T-helper 17 cell (primary cell): ENCODE measurements at places on chromosomes 13 and 19.

DNA sequence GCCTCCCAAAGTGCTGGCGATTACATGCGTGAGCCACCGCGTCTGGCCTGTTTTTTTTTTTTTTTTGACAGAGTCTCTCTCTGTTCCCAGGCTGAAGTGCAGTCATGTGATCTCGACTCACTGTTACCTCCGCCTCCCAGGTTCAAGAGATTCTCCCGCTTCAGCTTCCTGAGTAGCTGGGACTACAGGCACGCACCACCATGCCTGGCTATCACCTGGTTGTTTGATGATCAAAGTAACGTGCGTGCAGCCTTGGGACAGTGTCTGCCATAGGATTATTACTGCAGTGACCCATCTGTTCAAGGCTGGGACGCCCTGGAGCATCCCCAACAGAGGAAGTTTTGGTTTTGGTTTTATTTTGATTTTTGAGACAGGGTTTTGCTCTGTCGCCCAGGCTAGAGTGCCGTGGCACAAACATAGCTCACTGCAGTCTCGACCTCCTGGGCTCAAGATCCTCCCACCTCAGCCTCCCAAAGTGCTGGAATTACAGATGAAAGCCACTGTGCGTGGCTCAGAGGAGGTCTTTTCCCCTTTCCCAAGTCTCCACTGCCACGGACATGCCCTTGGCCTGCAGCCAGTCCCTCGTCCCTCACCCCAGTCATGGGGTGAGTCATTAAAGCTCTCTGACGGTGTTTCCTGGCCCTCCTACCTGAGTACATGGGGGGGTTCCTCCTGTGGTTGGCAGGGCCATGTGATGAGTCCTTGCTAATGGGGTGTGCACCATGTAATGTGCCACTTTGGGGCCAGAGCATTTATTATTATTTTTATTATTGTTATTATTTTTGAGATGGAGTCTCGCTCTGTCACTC lies 65.6 kb downstream of the IER2 start:
- H3K27ac ChIP-seq = peak overlapping the region; percentile 68
- H3K36me3 ChIP-seq = no peaks in the 10 kb centered on the region
- H3K4me3 ChIP-seq = peak overlapping the region; percentile 90
- no peak for DNase-seq

DNA sequence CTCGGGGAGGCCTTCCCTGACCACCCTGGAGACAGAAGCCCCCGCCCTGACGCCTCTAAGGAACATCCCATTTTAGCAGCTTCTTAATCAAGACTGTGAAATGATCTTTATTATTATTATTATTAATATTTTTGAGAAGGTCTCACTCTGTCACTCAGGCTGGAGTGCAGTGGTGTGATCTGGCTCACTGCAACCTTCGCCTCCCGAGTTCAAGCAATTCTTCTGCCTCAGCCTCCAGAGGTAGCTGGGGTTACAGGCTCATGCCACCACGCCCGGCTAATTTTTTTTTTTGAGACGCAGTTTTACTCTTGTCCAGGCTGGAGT lies 3.6 kb upstream of the DAND5 start:
- no peak for DNase-seq
- H3K4me3 ChIP-seq = peak overlapping the region; percentile 97
- H3K36me3 ChIP-seq = peaks cover 4% of the 10 kb centered on the region
- no peaks in the 10 kb centered on the region for H3K27me3 ChIP-seq
- H3K27ac ChIP-seq = no peak overlapping the region

GRCh38 chr13:30654430-30654829 lies 36.7 kb downstream of the USPL1 start:
- no peaks in the 10 kb centered on the region for H3K27me3 ChIP-seq
- H3K36me3 ChIP-seq = peaks cover 13% of the 10 kb centered on the region
- H3K4me3 ChIP-seq = peak overlapping the region; percentile 66
- H3K27ac ChIP-seq = peak overlapping the region; percentile 48
- peaks cover 25% of the 10 kb centered on the region for H3K4me1 ChIP-seq

GRCh38 chr13:95553581-95554385 lies 1.3 kb downstream of the CLDN10 start:
- peaks cover 3% of the 10 kb centered on the region for H3K4me1 ChIP-seq
- peak overlapping the region; percentile 67 for H3K4me3 ChIP-seq
- H3K36me3 ChIP-seq = peaks cover 2% of the 10 kb centered on the region
- DNase-seq = no peak
- H3K27ac ChIP-seq = no peak overlapping the region

GRCh38 chr13:98675837-98676236 lies 76.6 kb downstream of the SLC15A1 start:
- peaks cover 13% of the 10 kb centered on the region for H3K27me3 ChIP-seq
- no peaks in the 10 kb centered on the region for H3K36me3 ChIP-seq
- no peaks in the 10 kb centered on the region for H3K4me1 ChIP-seq
- no peak overlapping the region for H3K27ac ChIP-seq
- H3K4me3 ChIP-seq = no peak overlapping the region

- DNase-seq = no peak
- H3K36me3 ChIP-seq = no peaks in the 10 kb centered on the region
- no peaks in the 10 kb centered on the region for H3K27me3 ChIP-seq
- H3K27ac ChIP-seq = peak overlapping the region; percentile 97
- no peaks in the 10 kb centered on the region for H3K4me1 ChIP-seq
These were observed 64.1 kb downstream of the ZNF429 start for GRCh38 chr19:21569494-21569865.

DNA sequence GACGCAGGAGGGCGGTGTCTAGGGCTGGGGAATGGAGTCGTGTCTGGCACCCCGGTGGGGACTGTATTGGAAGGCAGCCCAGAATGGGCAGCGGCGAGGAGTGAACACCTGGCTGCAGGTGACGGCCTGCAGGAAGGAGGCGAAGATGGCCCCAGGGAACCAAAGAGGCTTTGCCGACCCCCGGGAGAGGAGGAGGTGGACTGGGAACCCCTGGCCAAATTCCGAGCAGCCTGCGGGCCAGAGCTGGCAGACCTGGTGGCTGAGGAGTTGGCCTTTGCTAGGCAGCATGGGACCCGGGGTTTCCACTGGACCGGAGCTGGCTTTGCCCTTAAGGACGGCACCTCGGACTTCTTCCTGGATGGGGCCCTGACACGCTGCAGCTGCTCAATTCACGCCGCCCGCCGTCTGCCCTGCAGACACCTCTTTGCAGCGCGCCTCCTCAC lies 25.9 kb downstream of the ZSWIM9 start:
- H3K36me3 ChIP-seq = no peaks in the 10 kb centered on the region
- no peak for DNase-seq
- no peak overlapping the region for H3K4me3 ChIP-seq
- no peaks in the 10 kb centered on the region for H3K27me3 ChIP-seq
- H3K27ac ChIP-seq = peak overlapping the region; percentile 48
- peaks cover 14% of the 10 kb centered on the region for H3K4me1 ChIP-seq
